ENCODE measurements at places on chromosomes 2 and 18.

GRCh38 chr2:222761888-222762287 lies 90.4 kb downstream of the MOGAT1 start:
- no peak for DNase-seq

DNA sequence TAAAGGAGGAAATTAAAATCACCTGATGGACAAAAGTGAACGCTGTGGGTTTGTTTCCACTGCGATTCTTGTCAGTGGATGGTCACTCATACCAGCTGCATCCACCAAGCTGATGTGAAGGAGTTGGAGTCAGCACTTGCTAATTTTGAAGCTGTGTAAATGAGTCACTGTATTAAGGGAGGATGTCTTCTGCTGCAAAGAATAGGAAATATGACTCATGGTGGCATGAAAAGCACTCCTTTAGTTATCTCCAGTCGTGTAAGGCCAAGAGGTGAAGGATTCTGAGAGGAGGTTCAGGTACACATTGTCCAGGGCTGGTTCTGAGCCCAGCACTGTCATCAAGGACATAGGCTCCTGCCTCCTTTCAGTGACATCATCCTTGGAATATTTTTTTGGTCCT lies 71.7 kb upstream of the SKOR2 start:
- no peak for DNase-seq

- no peak for DNase-seq
Measured at GRCh38 chr18:42112657-42113420, 157.8 kb downstream of the PIK3C3 start.

DNA sequence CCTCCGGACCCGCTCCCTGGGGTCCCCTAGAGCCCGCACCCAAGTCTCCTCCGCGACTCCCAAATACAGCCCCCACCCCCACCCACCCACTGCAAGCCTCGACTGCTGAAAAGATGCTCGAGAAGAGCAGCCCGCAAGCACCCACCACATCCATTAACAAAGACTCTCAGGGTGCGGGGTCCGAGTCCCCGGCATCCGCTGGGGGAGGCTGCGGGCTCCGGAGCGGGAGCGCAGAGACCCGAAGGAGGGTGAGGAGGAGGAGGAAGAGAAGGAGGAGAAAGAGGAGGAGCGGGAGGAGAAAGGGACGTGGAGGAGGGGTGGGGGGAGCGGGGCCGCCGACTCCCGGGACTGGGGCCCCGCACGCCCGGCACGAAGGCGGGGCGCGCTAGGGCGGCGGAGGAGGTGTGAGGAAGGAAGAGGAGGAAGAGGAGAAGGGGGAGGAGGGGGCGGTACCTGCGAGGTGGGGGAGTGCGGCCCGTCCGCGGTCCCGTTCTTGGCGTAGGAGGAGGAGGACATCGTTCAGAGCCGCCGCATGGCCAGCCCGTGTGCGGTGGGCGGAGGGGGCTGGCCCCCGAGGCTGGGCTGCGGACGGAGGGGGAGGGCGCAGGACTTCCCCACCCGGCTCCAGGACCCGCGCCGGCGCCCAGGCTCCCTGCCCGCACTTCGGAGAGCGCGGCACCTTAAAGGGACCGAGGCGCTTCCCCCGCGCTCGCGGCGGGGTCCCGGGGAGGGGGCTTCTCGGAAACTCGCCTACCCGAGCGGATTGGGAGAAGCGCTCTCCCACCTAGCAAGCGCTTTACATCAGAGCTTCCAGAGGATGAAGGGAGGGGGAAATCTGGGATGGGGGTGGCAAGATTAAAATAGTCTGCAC lies at the start of gene CACNB4:
Gene CACNB4 (minus strand): TSS at position 549 of the 871 bp plus-strand sequence.
- DNase-seq: no peak

DNA sequence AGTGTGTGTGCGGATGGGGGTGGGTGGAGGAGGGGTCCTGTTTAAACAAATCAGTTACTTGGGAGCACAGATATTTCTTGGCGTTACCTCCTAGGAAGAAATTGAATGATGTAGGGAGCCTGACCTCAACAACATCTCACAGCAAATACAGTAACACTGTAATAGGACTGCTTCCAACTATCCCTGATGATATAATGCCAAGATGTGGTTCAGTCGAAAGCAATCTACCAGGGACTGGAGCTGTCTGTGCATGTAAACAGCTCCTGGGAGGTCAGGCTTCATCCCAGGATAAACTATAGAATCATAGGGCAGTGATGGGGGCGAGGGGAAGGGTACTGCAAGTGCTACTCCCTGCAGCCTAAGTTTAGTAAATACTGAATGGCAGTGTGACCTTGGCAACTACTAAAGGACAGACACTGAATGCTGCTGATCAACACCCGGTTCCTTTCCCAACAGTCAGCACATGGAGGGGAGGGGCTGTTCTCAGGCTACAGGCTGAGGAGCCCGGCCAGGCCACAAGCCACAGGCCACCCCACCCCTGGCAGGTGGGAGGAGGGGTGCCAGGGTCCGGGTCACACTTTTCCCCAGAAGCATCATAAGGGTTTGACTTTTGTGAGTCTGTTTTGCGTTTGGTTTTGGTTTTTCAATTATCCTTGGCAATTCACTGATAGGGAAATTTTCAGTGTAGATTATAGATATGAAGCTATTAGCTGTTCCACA lies 85.3 kb upstream of the ZNF397 start:
- DNase-seq: no peak

DNA sequence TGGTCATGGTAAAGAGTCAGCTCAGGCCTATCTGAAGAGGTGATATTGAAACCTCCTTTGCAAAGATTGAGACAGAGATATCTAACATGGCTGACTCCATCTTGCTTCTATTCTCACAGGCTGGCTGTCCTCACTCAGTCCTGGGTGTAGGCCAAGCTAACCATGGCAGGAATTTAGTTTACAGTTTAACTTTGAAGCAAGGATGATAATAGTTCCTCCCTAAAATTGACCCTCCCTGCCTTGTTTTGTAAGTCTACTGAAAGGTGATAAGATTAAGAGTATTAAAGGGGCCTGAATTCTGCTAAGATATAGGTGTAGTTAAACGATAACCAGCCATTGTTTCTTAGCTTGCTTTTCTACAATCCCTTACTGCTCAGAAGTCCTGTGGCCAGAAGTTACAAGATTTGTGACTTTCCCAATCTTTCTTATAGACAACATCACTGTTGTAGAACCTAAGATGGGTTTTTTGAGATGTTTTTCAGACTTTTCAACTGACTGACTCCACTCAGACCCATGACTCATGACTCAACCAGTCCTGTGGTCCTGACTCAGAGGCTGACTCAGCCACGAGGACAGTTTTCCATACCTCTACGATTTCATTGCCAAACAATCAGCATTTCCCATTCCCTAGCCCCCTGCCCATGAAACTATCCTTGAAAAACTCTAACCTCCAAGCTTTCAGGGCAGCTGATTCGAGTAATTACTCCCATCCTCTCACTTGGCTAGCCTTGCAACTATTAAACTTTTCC lies 195.7 kb upstream of the SESTD1 start:
- no peak for DNase-seq

- DNase-seq: no peak
Measured at GRCh38 chr2:180823546-180824141, 156.8 kb upstream of the UBE2E3 start.

- no peak for DNase-seq
Measured at GRCh38 chr2:149155988-149156387, 117.5 kb downstream of the LYPD6B start.

DNA sequence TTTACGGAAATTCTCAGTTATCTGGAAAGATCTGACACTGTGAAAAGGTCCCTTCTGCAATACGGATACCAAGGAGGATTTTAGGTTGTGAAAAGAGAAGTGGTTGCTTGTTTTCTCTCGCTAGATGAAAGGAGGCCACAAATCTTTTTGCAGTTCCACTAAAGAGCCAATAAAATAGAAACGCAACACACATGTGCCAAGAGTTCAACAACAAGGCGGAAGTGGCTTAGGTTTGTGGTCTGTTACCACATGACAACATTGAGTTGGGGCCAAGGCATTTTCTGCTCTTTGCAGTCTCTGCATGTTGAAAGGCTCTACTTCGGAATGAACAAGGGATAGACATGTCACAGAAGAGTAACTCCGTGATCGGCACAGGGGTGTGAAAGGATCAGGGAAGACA lies 115.7 kb upstream of the OSR1 start:
- peak; percentile 7 for DNase-seq

GRCh38 chr18:3790703-3791102 lies 340.7 kb downstream of the TGIF1 start:
- no peak for DNase-seq

- no peak for DNase-seq
Measured at GRCh38 chr2:13128139-13128538, 411.4 kb downstream of the TRIB2 start.

DNA sequence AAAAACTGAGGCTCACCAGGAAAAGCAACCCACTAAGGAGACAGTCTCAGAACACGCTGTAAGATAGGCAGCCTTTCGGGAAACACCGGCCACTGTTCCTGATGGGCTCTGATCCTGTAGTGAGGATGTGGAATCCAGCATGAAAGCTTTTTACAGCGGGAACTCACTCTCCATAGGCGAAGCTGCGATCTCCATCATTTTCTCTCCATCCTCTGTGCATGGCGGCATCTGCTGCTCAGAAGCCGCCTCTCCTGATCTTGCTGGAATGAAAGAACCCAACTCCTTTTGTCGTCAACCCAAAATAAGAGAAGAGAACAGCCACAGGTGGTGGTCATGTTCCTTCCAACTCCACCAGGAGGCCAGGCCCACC lies 49.9 kb downstream of the TMEM18 start:
- no peak for DNase-seq

DNA sequence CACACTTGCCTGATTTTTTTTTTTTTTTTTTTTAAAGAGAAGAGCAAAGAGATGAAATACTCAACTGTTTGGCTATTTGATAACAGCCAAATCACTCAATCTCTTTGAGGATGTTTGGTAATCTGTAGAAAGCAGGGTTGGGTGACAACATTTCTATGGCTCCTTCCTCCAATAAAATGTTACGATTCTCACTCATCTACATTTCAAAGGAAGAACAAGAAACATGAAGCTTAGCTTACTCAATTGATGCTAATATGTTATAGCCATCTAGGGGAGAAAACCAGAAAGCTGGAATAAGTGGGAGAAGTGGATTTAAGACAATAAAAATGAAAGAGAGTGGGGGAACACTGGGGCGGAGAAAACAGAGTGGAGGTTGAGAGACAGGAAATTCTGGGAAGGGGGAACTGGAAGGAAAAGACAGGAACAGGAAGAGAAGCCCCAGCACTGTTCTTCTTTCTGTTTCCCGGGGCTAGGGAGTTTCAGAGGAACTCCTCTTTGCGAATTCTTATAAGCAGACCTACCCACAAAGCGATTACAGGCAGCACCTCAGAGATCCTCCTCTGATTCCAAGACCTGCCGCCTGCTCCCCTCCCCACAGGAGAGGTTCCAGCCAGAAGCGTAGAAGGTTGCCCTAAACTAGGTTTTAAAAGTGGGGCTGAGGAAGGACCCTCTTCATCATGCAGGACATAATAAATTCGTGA lies 13.3 kb downstream of the ST3GAL5 start:
- DNase-seq: no peak

- DNase-seq: no peak
Measured at GRCh38 chr2:43542285-43542933, 53.4 kb downstream of the THADA start.

GRCh38 chr2:127650041-127650784 lies 4.3 kb downstream of the GPR17 start:
- DNase-seq: no peak

- DNase-seq: no peak
Measured at GRCh38 chr2:15860051-15860663, 80.2 kb upstream of the MYCN start.

DNA sequence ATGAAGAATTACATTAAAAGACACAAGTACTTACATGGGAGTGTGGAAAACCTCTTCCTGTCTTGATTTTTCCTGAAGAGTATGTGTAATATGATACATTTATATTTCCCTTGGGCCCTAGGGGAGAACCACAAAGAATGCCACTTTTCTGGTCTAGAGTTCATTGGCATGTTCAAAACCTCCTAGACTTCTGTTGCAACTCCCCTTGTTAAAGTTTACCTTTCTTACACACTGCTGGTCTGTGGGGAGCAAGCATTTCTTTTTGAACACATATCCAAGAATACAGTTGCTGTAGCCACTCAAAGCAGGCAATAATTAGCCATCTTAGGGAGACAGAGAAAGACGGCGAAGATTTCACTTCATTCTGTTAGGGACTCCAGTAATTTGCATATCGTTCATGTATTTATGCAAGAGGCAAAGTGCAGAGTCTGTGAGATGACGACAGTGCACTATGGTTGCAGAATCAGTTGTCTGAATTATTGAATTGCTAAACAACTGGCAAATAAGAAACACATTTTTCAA lies 103.5 kb downstream of the NOL4 start:
- no peak for DNase-seq

DNA sequence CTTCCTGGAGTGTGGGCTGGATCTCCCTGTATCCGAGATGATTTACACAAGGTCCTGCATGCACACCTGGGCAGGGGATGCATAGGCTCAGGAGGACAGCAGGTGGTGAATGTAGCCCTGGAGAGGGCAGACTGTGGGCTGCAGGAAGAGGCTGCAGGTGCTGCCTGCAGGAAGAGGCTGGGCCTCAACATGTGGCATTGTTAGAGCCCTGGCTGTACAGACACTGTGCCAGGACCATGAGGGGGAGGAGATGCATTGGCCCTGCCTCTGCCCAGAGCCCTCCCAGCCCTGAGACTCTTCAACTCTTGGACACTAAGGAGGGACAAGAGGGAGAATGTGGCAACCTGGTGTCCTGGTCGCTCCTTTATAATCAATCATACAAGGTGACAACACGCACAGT lies 392.8 kb downstream of the TNS1 start:
- no peak for DNase-seq

DNA sequence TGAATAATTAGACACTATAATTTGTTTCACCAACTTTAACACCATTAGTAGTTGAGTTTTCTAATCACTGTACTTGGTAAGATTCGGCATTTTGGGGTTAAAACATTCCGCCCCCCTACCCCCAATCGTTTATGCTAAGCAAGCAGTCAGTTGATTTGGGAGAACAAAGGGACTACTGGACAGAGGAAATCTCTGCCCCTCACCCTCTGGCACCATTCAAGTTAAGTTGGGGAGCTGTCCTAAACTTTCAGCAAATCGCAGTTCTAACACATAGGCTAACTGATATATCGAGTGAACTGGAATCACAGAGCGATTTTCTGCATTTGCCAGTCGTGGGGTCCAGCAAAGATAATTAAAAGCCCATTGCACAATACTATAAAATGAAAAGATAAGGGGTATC lies 5.6 kb downstream of the KLF7 start:
- no peak for DNase-seq

GRCh38 chr2:129396980-129397599 lies 582.4 kb upstream of the RAB6C start:
- DNase-seq: peak; percentile 18

- DNase-seq: no peak
Measured at GRCh38 chr2:171008550-171009205, 79.6 kb downstream of the GORASP2 start.

GRCh38 chr18:48962252-48962993 lies 11.7 kb upstream of the SMAD7 start:
- no peak for DNase-seq

- no peak for DNase-seq
Measured at GRCh38 chr2:224405412-224405811, 3.5 kb upstream of the FAM124B start.

Data from hippocampal formation (tissue), 2 donors.